C1 segment of cervical spinal cord (tissue), 14 donors: ENCODE measurements at places on chromosomes 12 and 14.

DNA sequence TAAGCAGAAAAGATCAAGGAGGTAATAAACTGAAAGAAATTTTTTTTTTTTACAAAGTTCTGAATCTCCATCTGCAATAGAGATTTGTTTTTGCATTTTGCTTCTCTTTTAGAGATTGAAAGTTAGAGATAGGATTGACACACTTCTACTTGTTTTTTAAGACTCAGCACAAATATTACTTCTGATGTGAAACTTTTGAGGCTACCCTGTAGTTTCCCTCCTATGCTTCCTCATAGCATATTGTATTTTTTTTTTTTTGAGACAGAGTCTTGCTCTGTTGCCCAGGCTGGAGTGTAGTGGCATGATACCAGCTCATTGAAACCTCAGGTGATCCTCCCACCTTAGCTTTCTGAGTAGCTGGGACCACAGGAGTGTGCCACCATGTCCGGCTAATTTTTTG lies 32.1 kb upstream of the SGPP1 start:
- DNase-seq: no peak

DNA sequence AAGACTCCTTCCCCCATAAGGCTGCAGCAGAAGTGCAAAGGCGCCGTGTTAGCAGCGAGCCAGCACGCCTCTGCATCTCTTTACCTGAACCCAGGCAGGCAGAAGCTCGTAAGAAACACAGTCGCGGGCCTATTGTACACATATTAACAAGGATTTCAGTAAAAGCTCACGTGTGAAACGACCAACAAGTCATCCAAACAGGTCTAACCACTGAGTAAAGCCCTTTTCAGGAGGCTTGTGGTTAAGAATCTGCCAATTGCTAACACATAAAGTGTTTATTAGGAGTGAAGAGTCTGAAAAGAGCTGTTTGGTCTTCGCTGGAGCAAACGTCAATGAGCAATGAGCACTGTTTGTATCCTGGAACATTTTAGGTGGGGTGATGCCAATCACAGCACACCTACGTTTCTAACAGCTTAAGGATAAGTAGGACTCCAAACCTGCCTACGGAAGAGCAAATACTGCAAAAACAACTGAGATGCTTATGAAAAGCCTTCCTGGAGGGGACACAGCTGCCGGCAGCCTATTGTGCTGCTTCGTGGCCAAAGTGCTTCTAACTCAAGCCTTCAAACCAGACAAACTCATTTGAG lies 43.1 kb downstream of the PRKAB1 start:
- no peak for DNase-seq

DNA sequence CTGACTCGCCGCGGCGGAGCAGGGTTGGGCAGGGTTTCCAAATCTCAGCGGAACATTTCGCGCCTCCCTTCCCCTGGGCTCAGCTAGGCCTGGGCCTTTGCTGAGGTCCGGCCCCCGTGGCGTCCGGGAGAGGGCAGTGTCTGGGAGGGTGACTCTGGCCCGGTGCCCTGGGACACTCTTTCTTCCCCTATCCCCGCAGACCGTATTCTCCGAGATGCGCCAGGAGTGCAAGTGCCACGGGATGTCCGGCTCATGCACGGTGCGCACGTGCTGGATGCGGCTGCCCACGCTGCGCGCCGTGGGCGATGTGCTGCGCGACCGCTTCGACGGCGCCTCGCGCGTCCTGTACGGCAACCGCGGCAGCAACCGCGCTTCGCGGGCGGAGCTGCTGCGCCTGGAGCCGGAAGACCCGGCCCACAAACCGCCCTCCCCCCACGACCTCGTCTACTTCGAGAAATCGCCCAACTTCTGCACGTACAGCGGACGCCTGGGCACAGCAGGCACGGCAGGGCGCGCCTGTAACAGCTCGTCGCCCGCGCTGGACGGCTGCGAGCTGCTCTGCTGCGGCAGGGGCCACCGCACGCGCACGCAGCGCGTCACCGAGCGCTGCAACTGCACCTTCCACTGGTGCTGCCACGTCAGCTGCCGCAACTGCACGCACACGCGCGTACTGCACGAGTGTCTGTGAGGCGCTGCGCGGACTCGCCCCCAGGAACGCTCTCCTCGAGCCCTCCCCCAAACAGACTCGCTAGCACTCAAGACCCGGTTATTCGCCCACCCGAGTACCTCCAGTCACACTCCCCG lies 3.0 kb downstream of the WNT1 start:
- DNase-seq: no peak

DNA sequence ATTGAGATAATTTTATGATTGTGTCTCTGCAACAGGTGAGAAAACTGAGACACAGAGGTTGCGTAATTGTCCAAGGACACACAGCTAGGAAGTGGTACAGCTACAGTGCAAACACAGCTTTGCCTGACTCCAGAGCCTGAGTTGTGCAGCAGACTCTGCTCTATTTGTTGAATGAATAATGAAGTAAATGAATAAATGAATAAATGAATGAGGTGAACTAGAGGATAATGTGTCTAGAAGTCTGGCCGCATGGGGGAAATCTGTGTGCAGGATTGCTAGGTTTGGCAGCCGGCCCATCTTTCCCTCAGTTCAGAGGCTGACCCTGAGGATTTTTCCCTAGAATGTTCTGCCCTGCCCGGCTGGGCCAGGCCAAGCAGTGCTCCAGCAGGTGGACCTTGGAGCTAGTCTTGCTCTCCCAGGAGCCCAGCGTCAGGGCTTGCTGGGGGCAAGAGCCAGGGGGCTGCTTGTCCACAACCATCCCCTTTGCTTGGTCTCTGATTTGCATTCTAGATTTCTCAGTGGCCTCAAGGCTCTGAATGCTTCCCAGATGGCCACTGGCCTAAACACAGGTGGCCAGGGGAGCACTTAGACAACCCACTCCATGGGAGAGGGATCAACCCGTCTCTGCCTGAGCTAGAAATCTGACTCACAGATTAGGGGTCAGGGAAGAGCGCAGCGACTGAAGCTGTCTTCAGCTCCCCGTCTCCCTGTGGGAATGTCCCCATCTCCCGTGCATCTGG lies 225.2 kb downstream of the C12orf75 start:
- no peak for DNase-seq

DNA sequence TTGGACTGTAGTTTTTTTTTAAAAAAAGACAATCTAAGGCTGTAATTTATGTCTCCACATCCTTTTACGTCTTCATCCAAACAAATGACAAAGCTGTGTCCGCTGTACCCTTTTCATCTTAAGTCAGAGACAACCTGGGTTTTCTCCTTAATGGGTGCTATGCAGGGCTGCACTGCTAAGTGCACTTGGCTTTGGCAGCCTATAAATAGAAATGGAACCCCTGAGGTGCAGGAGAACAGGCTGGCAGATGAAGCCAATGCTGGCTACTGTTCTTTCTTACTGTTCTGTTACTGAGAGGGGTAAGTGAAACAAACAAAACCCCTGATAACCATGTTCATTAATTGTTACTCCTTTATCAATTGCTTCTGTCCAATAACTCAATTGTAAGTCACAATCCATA lies 47.1 kb upstream of the KICS2 start:
- no peak for DNase-seq

DNA sequence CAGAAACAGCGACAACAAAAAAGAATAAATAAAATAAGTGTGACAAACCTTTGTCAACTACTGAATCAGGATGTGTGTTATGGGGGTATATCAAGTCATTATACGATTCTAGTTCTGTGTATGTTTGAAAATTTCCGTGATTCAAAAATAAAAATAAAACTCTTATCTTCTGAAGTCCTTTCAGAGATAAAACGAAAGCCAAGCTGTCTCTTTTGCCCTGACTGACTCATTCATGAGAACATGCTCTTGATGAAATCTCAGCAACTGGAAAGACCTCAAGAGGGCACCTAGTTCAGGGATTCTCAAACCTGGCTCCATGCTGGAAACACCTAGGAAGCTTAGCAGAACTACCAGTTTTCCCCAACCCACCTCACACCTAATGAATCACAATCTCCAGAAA lies 9.2 kb downstream of the FOXN3 start:
- no peak for DNase-seq

DNA sequence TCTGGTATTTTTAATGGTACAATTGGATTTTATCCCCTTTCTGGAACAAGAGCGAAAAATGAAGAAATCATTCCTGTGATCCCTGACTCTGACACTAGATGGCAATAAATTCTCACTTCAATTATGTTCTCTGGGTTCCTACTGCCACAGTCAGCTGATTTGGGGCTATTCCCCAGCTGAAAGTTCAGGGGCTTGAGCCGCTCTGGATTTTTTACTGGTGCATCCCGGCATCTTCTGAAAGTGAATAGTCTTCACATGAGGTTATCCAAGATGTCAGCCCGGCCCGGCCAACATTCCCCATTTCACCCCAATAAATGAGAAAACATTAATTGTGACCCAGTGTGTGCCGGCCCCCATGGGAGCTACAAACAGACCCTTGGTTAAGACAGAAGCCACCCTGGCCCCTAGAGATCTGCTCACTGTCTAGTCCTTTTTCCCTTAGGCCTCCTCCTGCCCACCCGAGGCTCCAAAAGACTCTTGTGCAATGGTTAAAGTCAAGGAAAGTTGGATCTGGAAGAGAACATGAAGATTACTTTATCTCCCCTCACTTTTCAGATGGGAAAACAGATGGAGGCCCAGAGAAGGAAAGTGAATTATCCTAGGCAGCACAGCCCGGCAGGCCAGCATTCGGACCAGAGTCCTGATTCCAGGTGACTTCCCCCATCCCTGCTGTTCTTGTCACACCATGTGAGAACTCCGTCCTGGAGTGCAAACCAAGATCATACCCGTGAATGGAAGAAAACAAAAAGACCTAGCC lies 20.8 kb downstream of the CKAP4 start:
- DNase-seq: no peak

DNA sequence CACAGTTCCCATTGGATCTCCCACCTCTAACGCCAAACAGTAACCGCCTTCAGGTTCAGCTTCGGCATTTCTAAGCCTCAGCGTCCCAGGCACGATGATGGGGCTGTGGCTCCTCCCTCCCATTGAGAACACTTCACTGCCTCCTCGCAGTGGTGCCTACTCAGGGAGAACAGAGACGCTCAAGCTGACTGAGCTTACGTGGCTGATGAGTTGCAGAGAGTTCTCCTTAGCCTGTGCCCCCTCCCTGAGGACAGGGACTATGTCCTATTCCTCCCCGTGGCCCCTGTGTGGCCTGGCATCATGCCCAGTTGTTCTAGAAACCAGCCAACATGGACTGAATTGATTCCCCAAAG lies 87.0 kb downstream of the ITPK1 start:
- DNase-seq: no peak

GRCh38 chr14:104229534-104230055 lies 91.2 kb downstream of the KIF26A start:
- DNase-seq: no peak

- no peak for DNase-seq
These were observed 79.5 kb downstream of the SLC25A47 start for GRCh38 chr14:100402631-100403030.
